ENCODE measurements at places on chromosomes 4 and X.
A peak's percentile ranks its signal among the peaks of the same experiment; 100 is the strongest.

DNA sequence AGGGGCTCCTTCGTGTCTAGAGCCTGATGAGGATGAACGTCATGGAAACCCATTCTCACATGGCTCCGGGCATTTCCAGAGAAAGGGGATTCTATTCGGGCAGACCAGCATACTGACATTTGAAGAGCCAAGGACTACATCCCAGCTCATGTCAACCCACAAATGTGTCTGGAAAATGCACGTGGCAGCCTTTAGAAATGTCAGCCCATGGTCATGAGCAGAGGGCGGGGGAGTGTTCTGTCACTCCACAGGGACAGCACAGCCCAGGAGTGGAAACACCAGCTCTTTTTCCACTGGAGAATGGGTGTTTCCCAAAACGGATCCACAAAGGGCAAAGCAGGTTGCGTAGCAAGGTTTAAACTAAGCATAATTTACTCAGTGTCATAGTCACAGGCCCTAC lies 207.0 kb downstream of the BCOR start:
- no peak for DNase-seq

- no peak for DNase-seq
Measured at GRCh38 chr4:102139132-102139573, 206.1 kb downstream of the SLC39A8 start.

- no peak for DNase-seq
Measured at GRCh38 chrX:122196343-122196742, 987.7 kb upstream of the GRIA3 start.

- DNase-seq = no peak
Measured at GRCh38 chr4:95742872-95743271, 97.0 kb upstream of the PDHA2 start.

DNA sequence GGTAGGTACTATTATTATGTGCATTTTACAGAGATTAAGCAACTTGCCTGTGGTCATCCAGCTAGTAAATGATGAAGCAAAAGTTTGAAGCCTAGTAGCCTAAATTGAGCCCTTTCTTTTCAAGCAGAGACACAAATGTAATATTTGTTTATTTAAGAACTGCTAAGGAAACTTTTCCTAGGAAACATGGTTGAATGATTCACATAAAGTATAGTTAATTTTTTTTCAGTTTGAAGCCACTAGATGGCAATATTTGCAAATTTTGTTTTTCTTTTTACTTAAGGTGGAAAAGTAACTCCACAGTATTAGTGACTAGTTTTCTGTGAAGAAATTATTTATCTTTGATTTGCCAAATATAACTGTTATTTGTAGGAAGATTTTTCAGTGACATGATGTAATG lies 52.8 kb upstream of the ANKRD17 start:
- peak; percentile 2 for DNase-seq

- DNase-seq = no peak
Measured at GRCh38 chrX:90883479-90883878, 551.2 kb upstream of the PABPC5 start.

- DNase-seq = no peak
Measured at GRCh38 chr4:122932763-122933162, 10.4 kb upstream of the NUDT6 start.

- DNase-seq = no peak
Measured at GRCh38 chrX:39309721-39310152, 508.5 kb downstream of the MID1IP1 start.

- DNase-seq = no peak
Measured at GRCh38 chr4:113614414-113614813, 147.1 kb downstream of the CAMK2D start.

- DNase-seq = no peak
Measured at GRCh38 chr4:19349416-19349815, 902.3 kb upstream of the SLIT2 start.

- DNase-seq = no peak
Measured at GRCh38 chr4:105283501-105283900, 136.8 kb downstream of the TET2 start.

- no peak for DNase-seq
Measured at GRCh38 chr4:135838889-135839288, 1637.3 kb upstream of the PABPC4L start.

DNA sequence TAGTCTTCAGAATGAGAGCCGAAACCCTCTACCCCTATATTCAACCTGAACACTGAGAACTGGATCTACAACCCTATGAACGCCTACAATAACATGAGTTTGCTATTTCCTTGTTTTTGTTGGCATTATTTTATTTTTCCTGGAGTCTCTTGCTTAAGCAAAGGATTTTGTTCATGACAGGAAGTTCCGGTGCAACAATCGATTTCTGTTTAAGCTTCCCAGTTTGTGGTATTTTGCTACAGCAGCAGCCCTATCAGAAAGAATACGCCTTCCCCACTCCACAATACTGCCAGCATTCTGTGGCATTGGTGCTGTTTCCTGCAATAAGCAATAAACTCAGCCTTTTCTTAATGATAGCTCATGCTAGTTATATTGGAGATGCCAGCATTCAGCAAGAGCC lies 60.9 kb downstream of the NPY5R start:
- DNase-seq = no peak

- no peak for DNase-seq
Measured at GRCh38 chr4:153169776-153170175, 34.5 kb upstream of the TRIM2 start.

- no peak for DNase-seq
Measured at GRCh38 chr4:123545667-123546572, 149.3 kb downstream of the SPRY1 start.

DNA sequence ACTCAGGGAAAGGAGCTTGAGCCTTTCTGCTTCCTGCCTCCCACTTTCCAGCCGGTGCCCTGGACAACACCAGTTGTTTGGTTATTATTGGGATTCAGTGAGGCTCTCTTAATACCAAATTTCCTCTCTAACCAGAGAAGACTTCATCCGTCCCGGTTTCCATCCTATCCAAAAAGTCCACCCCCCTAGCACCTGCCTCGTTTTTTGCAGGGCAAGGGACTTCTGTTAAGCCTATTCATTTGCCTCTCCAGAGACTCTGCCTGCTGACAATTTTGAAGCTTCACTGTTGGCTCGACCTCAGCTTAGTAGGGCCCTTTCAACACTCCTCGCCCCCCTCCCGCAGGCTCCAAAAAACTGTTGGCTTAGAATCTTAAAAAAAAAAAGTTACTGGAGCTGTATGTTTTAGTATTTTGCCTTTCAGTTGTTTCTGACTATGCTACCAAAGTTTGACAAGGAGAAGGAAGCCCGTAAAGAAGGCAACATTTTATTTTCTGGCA lies 779 bp upstream of the PRSS12 start:
- no peak for DNase-seq

GRCh38 chr4:124097447-124097846 lies 615.1 kb downstream of the ANKRD50 start:
- DNase-seq = no peak

- DNase-seq = no peak
Measured at GRCh38 chr4:155026715-155027114, 181.7 kb upstream of the NPY2R start.

DNA sequence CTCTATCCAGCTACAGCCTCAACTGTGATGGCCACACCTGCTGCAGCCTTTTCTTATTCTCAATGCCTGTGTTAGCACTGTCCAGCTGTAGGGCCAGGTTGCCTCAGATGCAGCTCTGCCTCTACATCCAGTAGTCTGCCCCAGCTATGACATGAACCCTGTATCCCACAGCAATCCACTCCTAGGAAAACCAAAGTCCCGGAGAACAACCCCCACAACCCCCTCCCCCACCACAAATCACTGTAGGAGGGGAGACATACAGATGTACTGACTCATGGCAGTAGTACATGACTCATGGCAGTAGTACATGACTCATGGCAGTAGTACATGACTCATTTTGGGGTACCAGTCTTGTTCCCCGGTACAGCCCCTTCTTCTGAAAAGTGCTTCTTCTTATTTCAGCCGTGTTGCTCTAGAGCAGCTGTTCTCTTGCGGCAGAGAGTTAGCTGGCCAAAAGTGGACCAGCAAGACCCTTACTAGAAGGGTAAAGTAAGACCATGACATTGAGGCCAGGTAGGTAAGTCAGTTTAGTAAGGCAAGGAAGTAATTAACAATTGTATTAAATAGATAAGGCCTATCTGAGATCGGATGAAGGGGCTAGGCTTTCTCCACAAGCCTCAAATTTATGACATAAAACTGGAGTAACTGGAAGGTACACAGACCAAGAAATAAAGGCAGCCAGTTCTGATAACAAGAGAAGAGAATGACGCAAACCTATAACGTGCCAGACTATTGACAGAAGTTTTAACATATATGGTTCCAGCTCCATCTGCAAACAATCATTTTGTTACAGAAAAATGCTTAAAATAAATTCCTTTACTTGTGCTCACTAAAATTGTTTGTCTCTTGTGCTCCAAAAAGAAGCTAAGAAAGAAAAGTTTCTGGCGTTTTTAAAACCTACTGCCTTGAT lies 221.4 kb downstream of the TACR3 start:
- no peak for DNase-seq

DNA sequence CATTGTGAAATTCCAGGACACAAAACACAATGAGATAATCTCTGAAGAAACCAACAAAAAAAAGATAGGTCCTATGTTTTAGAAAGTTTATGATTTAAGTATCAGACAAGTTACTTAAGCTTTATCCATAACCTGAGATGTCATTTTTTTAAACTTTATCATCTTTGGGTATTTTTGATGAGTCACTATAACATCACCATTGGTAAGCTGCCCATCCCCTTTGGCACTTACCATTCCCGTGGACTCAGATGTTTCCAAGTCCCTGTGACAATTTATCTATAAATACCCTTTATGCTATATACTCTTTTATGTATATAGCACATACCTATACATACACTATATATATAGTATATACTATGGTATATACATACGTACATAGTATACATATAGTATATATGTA lies 198.9 kb upstream of the GEMIN8 start:
- DNase-seq = no peak

DNA sequence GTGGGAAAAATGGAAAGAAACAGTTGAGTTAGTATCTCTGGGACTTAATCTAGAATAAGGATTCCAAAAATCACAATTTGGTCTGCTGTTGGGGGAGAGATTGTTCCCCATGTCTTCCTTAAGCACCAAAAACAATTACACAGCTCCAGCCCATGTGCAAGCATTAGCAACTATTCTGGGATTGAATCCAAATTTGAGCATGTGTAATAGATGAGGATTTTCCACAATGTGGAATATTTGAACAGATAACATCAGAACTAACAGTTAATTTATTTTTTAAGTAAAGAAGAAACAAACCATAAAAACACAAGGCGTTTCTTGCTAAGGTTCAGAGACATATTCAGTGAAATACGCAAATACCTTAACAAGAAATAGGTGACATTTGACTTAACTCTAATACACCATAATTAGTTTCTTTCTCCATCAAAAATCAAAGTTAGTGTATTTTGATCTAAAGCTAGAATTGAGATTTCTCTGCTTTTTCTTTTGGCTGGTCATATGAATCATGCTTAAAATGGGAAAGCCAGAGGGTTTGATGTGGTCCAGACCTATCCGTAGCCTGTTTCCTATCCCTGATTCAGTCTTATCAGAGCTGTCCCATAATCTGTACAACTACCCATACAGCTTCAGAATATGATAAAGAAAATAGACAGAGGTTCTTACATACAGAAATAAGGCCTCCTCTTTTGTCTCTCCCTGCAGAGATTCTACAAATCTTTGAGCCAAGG lies 413.4 kb downstream of the PACRGL start:
- DNase-seq = no peak

All from NCI-H2029 (cell line).